Hematopoietic multipotent progenitor cell treated with erythropoietin and hydrocortisone succinate and interleukin-3 and kit ligand, for 6 days (in vitro differentiated cells): ENCODE measurements at places on chromosomes 13 and 19.

DNA sequence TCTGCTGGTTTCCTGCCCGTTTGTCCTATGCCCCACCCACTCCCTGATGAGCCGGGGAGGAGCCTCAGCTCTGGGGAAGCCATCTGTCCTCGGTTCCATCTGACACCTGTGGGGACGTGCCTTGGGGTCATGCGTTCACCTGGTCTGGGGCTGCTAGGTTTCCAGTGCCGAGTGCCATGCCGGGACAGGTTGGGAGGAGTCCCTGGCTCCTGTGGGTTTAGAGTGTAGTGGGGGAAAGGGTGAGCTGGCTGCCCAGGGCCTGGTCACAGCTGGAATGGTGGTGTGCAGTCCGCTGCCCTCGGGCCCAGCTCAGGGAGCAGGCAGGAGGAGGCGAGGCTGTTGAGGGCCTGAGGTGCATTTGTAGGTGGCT is 2.5 kb downstream of the KDM4B start:
- DNase-seq: peak; percentile 72

GRCh38 chr13:35179494-35179893 is 237.4 kb downstream of the NBEA start:
- no peak for DNase-seq

DNA sequence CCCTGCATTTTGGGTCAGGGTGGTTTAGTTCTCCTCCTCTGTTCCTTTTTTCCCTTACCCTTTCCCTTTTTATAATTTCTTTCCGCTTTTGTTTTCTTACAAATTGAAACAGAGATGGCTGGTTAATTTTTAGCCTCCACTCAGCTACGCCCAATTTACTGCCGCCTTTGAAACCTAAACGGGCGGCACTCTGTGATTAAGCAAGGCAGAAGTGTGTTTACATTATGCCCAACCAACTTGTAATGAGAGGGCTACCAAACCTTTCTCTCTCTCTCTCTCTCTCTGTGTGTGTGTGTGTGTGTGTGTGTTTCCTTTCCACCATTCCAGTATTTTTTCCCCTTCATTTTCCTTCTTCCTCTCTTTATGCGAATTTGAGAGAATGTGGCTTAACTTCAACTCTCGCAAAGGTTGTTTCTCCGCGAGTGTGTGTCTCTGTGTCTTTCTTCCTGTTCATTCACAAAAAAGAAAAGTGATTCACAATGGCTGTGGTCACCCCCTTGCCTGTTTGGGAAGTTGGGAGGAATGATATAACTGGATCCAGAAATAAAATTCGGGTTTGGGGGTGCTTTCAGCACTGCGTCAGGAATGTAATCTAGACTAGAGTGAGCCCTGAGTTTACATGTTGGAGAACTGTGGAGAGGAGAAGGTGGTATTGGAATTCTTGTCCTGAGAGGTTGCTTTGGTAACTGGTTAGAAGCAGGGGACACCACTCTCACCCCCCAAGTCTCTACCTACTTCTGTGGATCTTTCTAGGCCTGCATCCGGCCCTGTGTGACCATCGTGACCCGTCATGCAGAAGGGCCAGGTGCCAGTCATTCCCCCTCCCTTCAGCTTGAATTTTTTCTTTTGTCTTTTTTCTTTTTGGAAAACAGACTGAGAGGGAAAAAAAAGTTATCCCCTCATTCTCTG is 31.4 kb downstream of the NFIX start:
- no peak for DNase-seq

DNA sequence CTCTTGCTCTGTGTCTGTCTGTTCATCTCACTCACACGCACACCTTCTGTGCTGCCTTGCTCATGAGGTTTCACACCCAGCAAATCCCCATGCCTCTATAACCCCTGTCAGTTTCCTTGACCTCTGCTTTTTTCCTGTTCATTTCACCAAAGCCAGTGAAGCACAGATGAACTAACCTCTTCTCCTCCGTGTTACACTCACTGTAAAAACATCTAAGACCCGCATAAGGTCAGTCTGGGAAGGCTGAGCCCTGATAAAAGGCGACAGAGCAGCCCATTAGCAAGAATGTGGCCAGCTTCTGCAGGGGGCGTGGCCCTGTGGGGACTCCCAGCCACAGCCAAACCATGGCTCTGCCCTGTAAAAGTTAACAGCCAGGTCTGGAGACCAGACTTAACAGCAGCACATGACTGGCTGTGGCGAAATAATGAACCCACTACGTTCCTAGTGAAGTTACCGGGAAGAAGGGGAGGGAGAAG is 42.8 kb upstream of the NPAS1 start:
- peak; percentile 79 for DNase-seq

- no peak for DNase-seq
Observed at GRCh38 chr13:26486550-26486949, 70.9 kb upstream of the WASF3 start.

DNA sequence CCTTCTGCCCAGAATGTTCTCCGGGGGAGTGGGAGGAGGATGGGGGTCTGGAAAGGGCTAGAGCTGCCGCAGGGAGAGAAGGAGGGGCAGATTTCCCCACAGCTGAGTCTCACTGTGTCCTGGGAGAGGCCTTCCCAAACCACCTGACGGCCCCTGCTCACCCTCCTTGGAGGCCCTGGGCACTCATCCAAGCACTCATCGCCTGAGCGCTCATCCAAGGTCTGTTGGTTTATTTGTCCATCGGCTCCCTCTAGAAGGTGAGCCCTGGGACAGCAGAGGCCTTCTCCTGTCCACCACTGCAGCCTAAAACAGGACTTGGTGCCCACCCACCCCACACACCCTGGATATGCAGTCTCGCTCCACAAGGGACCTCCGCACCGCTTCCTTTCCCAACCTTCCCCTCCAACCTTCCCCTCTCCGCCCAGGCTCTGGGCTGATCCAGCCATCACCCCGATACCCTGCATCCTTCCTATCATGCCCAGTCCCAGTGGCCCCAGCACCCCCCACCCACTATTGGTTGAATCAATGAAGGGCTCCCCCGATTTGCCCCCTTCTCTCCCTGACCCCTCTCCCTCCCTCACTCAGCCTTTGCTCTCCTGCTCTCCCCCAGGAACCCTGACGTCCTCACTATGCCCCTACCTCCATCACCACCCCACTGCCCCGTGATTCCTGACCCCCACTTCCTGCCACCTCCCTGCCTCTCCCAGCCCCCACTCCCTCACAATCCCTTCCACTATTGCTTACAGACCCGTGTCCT is 1.7 kb downstream of the UBXN6 start:
- DNase-seq: peak; percentile 77

DNA sequence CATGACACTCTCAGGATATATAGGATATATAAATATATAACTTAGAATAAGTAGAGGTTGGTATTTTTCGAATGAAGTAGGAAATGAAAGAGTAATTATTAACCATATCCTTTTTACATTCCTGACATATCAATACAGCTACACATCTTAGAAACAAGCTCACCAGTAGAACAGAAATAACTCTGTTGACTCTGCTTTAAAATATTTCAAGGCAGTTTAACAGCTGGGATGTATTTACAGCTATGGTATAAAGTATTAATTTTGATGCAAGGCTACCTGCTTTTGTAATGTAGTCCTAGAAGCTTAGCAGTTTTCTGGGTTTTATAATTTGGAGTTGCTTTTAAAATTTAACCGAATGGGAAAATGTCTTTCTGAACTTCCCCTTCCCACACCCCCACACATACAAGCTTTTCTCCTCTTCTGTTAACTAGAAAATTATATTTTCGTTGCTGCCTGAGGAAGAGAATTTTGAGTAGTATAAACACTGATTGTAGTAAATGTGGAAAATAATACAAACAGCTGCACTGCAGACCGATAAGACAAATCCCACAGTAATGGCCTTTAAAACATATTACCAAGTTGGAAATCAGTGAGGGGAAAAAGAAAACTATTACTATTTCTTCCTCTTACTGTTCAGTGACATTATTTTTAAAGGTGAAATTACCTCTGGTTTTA is 147.7 kb downstream of the GGACT start:
- no peak for DNase-seq
